ENCODE measurements at places on chromosomes 2 and 18. TPM values are rescaled to one million over a fixed set of nuclear protein-coding genes. Genes with fewer than 3 reads are reported as not detected.
A peak's percentile ranks its signal among the peaks of the same experiment; 100 is the strongest.

DNA sequence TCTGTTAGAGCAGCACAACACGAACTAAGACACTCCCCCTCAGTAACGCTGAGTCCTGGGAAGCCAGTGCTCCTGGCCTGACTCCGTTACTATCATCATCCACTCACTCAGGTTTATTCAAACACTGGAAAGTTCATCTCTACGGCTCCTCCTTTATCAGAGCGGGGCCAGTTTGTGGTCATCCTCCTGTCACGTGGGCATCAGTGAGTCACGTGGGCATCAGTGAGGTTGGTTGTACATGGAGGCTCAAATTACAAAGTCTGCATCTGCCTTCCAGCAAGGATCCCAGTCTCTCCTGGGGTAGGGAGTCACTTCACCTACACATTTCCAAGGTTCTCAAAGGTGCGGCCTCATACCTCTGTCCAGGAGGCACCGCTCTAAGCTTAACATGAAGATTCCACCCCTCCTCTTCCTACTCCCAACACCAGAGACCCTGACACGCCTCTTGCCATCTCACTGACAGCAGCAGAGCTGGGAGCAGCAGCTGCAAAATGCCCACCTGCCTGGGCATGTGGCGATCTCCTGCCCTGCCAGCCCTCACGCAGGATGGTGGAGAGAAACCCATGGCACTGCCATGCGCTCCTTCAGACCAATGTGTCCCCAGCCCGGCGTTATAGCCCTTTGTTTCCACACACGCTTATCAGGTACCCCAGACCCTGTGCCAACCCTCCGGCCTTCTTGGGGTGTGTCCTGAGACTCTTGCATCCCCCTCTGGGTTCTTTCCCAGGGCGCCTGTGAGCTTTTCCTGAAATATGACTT, 99.2 kb upstream of the PTPRM start:
- no peaks in the 10 kb centered on the region for H3K4me1 ChIP-seq
- H3K4me3 ChIP-seq: no peak overlapping the region
- DNase-seq: no peak
- no peaks in the 10 kb centered on the region for H3K36me3 ChIP-seq

GRCh38 chr2:48328942-48329723, 200.8 kb upstream of the STON1 start:
- H3K36me3 ChIP-seq: peaks cover 15% of the 10 kb centered on the region
- no peak overlapping the region for H3K27ac ChIP-seq
- no peak for DNase-seq
- peaks cover 35% of the 10 kb centered on the region for H3K4me1 ChIP-seq
- H3K27me3 ChIP-seq: no peaks in the 10 kb centered on the region
- H3K4me3 ChIP-seq: no peak overlapping the region

DNA sequence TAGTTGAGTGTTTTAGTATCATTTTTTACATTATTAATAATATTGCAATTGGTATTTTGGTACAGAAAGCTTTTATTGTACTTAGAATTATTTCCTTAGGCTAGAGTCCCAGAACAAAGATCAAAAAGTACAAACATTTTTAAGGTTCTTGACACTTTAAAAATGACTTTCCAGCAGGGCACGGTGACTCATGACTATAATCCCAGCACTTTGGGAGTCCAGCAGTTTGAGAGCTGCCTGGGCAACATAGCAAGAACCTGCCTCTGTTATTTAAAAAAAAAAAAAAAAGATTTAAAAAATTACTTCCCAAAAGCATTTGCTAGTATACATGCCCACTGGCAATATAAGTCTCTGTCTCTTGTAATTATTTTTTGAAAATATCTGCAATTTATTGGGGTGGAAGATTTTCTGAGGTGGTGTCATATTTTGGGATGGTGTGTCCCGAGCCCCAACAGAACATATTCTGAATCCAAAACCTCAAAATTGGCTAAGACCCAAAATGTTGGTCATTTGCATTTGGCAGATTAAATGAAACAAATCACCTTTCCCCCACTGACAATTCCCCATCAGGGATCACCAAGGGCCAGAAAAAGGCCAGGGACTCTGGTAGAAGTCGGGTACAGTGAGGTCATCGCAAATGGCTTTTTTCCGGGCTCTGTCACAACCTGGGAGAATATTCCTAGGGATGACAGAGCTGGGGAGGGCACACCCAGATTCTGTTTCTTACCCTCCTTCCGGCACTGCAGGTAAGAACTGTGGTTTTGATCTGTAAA, 42.1 kb downstream of the NIFK start:
- H3K4me3 ChIP-seq: no peak overlapping the region
- no peaks in the 10 kb centered on the region for H3K36me3 ChIP-seq
- peaks cover 18% of the 10 kb centered on the region for H3K4me1 ChIP-seq
- H3K27me3 ChIP-seq: no peaks in the 10 kb centered on the region

DNA sequence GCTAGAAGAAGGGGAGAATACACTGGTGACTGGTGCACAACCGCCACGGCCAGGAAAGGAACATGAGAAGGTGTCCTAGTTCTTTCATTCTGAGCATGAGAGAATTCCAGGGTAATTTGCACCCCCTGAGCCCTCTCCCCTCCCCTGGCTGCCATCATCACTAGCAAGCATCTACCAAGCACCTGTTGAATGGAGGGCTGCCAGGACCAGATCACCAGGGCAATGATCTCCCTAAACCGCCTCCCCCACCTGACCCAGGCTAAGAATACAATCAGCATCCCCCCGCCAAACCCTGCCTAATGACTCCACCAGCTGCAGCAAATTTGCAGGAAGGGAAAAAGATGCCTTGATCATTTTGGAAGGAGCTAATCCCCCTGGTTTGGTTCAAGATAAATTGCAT, 100.2 kb downstream of the STPG4 start:
- DNase-seq: no peak
- H3K36me3 ChIP-seq: peaks cover 9% of the 10 kb centered on the region
- no peak overlapping the region for H3K4me3 ChIP-seq
- H3K27ac ChIP-seq: no peak overlapping the region

DNA sequence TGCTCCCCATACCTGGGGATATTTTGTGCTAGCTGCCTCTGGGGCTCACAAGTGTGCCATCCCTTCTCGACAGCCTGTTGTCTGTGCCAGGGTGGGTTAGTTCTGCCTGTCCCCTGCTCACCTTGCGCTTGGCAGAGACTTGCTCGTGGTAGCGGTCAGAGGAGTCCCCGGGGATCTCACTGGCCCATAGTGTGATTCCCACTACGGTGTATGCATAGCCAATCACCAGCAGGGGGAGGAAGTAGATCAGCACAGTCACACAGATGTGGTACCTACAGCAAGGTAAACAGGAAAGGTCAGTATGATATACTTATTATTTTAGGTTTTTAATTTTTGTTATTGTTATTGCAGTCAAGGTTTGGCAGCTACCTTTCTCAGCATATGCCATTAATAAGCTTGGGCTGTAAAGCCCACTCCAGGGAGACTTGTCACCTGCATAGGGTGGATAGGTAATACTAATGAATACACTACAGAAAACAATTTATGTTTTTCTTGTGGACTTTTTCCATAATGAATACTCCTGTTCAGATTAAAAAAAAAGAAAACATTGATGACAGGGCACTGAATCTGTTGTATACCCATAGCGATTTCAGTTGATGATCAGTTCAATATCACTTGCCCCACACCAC, 95.2 kb downstream of the POLE4 start:
- H3K4me1 ChIP-seq: peaks cover 4% of the 10 kb centered on the region
- no peak overlapping the region for H3K4me3 ChIP-seq
- no peaks in the 10 kb centered on the region for H3K27me3 ChIP-seq
- H3K36me3 ChIP-seq: no peaks in the 10 kb centered on the region

DNA sequence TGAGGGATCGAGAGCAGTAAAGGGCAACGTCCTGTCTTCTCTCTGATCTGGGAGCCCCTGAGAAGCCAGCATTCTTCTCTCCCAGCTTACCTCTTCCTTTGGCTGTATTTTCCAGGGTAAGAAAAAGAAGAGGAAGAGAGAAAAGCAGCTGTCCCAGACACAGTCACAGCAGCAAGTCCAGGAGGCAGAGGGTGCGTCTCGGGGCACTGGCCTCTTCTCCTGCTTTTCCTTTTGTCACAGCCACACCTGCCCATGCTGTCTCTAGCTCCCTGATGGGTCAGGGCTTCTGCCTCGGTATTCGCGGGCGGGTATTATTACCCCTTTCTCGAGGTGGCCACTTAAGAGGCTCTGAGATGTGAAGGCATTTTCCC, 20.3 kb downstream of the TGOLN2 start:
- H3K27me3 ChIP-seq: peaks cover 11% of the 10 kb centered on the region
- peaks cover 21% of the 10 kb centered on the region for H3K4me1 ChIP-seq
- DNase-seq: no peak
- peak overlapping the region; percentile 19 for H3K4me3 ChIP-seq
- H3K36me3 ChIP-seq: peaks cover 4% of the 10 kb centered on the region

GRCh38 chr2:75676464-75676863, 29.9 kb downstream of the MRPL19 start:
- H3K27ac ChIP-seq: no peak overlapping the region
- DNase-seq: no peak
- H3K27me3 ChIP-seq: no peaks in the 10 kb centered on the region
- H3K4me1 ChIP-seq: peaks cover 6% of the 10 kb centered on the region

The RAB6C gene
- total RNA-seq: not detected

The PLB1 gene
- 0.30 TPM for total RNA-seq

The ANKRD30BL gene
- not detected for total RNA-seq

DNA sequence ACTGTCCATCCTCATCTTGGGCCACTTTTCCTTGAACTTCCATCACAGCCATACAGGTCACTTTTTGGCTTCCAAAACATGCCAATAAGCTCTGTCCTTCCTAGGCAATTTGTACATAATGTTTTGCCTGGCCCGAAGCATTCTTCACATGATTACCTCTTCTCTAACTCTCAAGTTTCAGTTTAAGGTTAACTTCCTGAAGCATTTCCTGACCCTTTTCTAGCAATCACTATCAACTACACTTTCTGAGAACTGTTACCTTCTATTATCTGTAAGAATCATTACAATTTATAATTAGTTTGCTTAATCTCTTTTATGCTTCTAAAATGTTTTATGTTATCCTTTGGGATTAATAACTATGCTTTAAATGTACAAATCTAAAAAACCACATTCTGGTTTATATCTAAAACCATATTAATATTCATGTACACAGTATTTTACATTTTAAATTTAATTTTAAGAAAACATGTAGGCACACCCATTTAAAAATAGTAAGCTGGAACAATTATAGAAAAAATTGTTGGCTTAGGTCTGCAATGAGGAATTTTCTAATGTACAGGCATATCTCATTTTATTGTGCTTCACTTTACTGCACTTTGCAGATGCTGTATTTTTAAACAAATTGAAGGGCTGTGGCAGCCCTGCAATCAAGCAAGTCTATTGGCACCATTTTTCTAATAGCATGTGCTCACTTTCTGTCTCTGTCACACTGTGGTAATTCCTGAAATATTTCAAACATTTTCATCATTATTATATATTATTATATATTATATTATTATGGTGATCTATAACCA, 76.4 kb downstream of the C2orf74 start:
- no peaks in the 10 kb centered on the region for H3K27me3 ChIP-seq
- peaks cover 14% of the 10 kb centered on the region for H3K4me1 ChIP-seq
- H3K36me3 ChIP-seq: peaks cover 25% of the 10 kb centered on the region
- peak overlapping the region; percentile 73 for H3K4me3 ChIP-seq

- H3K36me3 ChIP-seq: peaks cover 2% of the 10 kb centered on the region
- peak within 1 kb of the TSS; percentile 3 for H3K4me3 ChIP-seq
- no peak for DNase-seq
- H3K27ac ChIP-seq: no peak within 1 kb of the TSS
- peaks cover 39% of the 10 kb centered on the region for H3K27me3 ChIP-seq
These were observed at the start of gene NOL4 for GRCh38 chr18:34224423-34225217. Gene NOL4 (minus strand): TSS chr18:34224913. CDS start chr18:34223253, 1,660 bp downstream.

The B3GNT7 gene
- total RNA-seq: 0.37 TPM

The FHL2 gene
- 1.1 TPM for total RNA-seq

GRCh38 chr2:10861765-10862164, 49.2 kb upstream of the PDIA6 start:
- DNase-seq: no peak
- no peak overlapping the region for H3K4me3 ChIP-seq
- peaks cover 26% of the 10 kb centered on the region for H3K4me1 ChIP-seq
- H3K36me3 ChIP-seq: no peaks in the 10 kb centered on the region
- peaks cover 34% of the 10 kb centered on the region for H3K27me3 ChIP-seq

The SH3BP4 gene
- not detected for total RNA-seq

The PCGF1 gene
- total RNA-seq: 40.1 TPM

DNA sequence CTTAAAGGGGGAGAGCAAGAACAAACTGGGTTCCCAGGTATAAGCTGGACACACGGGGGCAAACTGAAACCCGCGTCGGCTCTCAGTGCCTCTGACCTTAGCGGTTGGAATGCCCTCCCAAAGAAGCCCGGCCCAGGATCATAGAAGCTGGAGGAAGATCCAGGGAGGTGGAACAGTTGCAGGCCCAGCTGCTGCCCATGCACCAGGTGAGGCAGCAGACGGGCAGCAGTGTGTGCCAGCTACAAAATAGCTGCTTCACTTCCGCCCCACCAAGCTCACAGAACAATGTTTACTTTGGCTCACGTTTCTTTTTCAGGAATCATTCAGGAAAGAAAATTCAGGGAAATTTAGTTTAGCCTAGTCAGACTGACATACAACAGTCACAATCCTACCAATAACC, 3.9 kb upstream of the ERMN start:
- no peaks in the 10 kb centered on the region for H3K27me3 ChIP-seq
- H3K36me3 ChIP-seq: peaks cover 1% of the 10 kb centered on the region
- H3K4me1 ChIP-seq: peaks cover 44% of the 10 kb centered on the region
- H3K4me3 ChIP-seq: no peak overlapping the region
- H3K27ac ChIP-seq: no peak overlapping the region
- no peak for DNase-seq

DNA sequence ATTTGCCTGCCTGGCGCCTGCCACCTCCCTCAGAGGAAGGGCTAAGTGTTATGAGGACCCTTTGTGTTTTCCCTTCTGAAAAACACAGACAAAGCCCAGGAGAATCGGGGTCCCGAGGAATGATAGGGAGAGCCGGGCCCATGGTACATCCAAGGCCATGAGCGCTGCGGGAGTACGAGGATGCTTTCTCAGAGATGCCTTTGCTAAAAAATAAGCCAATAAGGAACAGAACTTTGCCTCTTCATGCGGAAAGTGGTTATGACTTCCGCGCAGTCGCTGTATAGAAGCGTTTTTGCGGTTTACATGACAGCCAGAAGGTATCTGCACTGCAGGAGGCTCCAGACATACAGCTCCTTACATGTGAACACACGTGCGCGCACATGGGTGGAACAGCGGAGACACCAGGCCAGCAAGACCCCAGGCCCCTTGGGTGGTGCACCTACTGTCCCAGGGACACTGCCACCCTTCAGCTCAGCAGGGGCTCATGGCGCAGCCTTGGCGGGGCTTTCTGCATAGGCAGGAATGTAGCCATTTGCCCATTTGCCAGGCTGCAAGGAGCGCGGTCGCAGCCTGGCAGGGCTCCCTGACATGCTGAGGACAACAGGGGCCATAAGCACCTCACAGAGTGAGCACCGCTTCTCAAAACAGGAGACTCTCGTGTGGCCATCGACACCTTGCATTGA, 252.4 kb upstream of the SALL3 start:
- peaks cover 11% of the 10 kb centered on the region for H3K27me3 ChIP-seq
- H3K4me3 ChIP-seq: no peak overlapping the region
- H3K27ac ChIP-seq: no peak overlapping the region
- H3K4me1 ChIP-seq: no peaks in the 10 kb centered on the region

Measured in activated naive CD8-positive, alpha-beta T cell treated with anti-CD3 and anti-CD28 coated beads, Interleukin-2, amount 10 ng/mL, durations not matched to agents 7 days and 5 days (primary cell).